Hepatic stellate cell (primary cell): ENCODE measurements at places on chromosomes 6 and 20.
A peak's percentile ranks its signal among the peaks of the same experiment; 100 is the strongest.

- DNase-seq, result no peak
Observed at GRCh38 chr6:75084872-75085381, 120.9 kb downstream of the COL12A1 start.

DNA sequence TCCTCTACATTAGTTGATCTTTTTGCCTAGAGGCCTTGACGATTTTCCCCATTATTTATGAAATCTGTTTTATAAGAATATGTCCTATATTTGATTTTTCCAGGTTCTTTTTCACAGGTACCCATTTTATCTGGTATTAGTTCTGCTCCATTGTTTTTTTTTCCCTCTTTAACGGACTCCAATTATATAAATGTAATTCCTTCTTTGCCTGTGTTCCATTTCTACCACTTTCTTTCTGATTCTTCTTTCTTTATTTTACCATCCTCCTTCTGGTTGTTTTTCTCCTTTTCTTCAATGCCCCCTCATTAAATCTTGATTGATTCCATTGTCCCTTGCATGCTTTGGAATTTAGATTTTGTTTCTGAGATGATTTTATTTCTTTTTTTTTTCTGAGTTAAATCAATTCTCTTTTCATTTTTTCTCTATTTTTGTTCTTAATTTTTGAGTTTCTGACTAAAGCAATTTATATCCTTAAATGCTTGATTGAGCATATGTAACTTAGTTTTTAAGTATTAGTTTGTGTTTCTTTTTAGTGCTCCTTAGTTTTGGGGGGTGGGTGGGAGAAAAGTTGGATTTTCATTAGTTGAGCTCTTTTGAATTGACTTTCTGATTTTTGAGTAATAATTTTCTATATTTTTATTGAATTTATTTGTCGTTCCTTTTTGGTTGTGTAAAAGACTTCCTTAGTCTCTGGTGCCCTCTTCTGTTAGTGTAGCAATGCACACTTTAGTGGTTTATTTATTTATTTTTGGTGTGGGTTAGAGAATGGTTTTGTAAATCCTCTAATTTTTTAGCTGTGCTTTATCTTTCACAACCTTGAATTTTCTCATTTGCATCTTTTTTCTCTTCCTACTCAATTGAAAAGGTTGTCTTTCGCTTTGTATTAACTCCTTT is 140.8 kb downstream of the FARS2 start:
- DNase-seq, result no peak

DNA sequence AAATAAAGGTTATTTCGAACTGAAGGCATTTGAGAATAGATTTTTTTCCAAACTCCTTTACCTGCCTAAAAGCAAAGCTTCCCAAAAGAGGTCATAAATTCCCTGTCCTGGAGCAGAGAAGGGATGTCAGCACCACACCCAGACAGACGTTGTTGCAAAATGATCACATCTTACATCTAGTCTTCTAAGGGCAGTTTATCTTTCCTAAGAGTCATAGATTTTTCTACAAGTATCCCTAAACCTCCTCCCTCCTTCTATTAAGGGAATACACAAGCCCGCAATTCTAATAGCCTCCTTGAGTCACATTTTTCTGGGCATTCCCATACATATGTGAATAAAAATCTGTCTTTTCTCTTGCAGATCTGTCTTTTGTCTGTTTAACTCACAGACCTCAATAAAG is 20.6 kb upstream of the AKAP12 start:
- no peak for DNase-seq

GRCh38 chr6:18099511-18099910 is 23.0 kb downstream of the NHLRC1 start:
- no peak for DNase-seq

- DNase-seq, result peak; percentile 76
Observed at GRCh38 chr20:63230800-63231268, 4.9 kb upstream of the BIRC7 start.

DNA sequence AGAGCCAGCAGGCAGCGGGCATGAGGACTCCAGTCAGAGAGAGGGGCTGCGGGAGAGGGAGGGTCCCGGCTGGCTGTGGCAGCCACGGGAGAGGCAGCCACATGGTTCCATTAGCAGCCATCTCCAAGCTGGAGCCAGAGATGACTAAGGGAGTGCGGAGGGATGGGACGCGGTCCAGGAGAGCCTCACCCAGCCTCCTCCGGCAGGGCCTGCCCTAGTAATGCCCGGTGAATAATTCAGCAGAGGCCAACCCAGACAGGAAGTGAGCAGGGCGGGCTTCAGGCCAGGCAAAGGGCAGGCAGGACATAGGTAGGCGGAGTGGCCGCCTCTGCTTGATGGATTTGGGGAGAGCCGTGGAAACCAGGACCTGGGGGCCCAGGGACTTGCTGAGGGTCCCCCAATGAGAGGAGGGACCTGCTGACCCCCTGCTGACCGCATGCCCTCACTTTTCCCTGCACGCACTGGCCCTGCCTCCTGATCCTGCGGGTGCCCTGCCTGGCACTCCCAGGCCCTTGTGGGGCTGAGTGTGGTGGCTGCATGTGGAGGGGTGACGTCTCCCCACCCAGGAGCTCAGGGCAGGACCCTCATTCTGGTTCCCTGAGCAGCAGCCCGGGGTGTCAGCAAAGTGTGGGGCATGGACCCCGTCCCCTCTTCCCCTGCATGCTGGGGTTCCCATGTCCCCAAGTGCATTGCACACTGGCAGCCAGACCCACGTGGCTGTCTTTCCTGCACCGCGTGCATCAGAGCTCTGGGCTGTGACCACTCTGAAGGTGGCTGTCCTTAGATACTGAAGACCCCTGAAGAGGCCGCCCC is 51.8 kb upstream of the SLCO4A1 start:
- peak; percentile 50 for DNase-seq

- no peak for DNase-seq
Observed at GRCh38 chr6:83117802-83118201, 50.3 kb downstream of the DOP1A start.

DNA sequence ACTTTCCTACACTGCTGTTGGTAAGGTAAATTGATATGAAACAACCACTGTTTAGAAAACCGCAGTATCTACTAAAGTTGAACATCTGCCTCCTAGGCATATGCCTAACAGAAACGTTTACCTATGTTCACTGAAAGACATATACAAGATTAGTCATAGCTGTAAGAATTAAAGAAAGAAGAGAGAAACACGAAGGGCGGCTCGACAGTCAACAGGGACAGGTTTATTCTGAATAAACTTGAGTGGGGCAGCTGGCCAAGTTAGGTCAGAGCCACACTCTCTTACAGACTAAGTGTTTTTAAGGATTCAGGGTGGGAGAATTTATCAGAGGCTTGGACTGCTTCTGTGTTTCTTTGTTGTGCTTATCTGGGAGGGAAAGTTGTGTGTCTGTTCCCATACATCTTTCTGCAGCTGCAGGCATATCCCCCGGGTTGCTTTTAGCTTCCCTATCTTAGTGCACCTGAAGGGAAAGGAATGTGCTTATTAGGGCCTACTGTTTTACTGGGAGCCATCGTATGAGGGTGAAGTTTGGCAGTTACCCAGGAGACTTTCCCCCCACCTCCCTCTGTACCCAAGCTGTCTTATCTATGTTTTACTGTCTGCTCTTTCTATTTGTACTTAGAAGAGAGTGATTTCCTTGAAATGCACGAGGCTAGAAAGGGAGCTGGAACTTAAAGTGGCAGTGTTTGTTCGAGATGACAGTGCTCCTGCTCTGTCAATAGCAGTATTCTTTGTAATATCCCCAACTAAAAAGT is 20.4 kb downstream of the PROCR start:
- no peak for DNase-seq

GRCh38 chr20:7656687-7657467 is 283.4 kb downstream of the HAO1 start:
- DNase-seq, result no peak

DNA sequence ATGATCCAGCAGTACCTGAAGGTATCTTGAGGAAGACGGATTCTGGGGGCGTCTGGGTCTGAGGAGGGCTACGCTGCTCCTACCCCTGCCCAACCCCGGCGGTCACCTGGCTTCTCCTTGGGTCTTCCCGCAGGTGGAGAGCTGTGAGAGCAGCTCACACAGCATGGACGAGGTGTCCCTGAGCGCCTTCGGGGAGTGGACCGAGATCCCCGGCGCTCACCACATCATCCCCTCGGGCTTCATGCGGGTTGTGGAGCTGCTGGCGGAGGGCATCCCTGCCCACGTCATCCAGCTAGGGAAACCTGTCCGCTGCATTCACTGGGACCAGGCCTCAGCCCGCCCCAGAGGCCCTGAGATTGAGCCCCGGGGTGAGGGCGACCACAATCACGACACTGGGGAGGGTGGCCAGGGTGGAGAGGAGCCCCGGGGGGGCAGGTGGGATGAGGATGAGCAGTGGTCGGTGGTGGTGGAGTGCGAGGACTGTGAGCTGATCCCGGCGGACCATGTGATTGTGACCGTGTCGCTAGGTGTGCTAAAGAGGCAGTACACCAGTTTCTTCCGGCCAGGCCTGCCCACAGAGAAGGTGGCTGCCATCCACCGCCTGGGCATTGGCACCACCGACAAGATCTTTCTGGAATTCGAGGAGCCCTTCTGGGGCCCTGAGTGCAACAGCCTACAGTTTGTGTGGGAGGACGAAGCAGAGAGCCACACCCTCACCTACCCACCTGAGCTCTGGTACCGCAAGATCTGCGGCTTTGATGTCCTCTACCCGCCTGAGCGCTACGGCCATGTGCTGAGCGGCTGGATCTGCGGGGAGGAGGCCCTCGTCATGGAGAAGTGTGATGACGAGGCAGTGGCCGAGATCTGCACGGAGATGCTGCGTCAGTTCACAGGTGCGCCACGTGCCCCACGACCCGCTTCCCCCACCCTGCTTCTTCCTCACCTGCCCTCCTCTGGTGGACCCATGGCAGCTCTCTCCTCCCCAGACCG is 166.9 kb upstream of the RNF24 start:
- no peak for DNase-seq

DNA sequence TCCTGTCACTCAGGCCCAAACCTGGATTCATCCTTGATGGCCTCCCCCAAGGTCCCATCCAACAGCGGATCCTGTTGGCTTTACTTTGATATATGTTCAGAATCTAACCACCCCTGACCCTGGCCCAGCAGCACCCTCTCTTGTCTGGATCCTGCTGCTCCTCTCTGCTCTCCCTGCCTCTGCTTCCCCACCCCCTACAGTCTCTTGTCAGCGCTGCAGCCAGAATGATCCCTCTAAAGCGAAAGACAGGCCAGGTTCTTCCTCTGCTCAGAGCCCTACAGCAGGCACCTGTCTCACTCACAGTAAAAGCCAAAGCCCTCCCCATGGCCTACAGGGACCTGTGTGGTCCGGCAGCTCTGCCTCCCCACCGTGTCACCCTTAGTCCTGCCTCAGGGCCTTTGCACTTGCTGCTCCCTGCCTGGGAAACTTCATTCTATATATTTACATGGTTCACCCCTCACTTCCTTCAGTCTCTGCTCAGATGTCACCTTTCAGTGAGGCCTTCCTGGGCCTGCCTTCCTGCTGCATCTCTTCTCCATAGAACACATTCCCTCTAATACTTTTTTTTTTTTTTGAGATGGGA is 37.4 kb upstream of the KCNB1 start:
- DNase-seq, result no peak

DNA sequence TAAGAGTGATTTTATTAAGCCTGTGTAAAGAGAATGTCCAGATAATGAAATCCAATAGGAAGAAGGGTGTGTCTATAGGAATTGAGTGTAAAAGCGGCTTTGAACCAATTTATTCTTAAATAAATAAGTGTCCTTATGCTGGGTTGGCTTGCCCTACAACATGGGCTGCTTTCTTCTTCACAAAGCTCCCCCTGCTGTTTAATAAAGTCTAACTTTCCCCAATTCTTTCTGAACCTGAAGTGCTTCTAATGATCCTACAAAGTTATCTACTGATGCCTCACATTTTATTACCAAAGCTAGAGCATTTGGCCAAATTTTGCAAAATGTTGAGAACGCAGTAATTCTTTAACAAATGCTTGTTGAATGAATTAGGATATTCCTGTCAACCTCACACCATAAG is 36.3 kb upstream of the SIRT5 start:
- peak; percentile 63 for DNase-seq

DNA sequence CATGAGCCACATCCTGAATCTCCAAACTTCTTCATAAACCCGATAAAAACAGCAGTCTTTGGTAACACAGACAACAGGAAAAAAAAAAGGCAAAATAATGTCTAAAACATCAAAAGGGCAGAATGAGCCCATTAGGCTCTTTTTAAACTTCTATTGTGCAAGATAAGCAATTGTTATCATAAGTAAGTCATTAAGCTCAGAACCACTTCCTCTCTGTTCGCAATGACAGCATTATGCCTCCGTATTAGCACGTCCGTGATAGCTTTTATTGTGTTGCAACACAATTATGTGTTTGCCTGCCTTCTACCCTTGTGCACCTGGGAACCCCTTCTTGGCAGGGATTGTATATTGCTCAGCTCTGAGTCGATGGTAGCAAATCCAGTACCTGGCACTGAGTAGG is 147.1 kb downstream of the LRFN2 start:
- no peak for DNase-seq

- no peak for DNase-seq
Observed at GRCh38 chr6:95519228-95520037, 57.9 kb upstream of the MANEA start.

GRCh38 chr20:41524980-41525613 is 93.1 kb downstream of the CHD6 start:
- DNase-seq, result no peak

GRCh38 chr6:135703621-135704020 is 147.9 kb upstream of the PDE7B start:
- DNase-seq, result no peak

- peak; percentile 64 for DNase-seq
Observed at GRCh38 chr6:108622641-108623298, 62.1 kb downstream of the FOXO3 start.

DNA sequence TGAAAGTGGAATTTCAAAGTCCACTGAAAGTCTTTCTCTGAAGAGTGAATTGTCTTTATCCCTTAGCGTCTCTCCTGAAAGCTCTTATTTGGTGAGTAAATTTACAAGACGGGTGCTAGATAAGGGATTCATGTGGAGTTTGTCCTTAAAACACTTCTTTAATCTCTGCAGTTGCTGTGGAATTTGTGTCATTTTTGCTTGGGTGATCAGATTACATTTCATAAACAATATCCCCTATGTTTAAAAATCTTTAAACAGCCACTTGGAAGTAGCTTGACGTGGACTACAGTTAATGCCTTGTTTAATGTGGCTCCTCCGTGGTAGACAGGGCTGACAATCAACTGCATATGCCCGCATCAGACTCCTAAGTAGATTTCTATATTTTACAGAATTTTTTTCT is 175.4 kb upstream of the ZNF217 start:
- DNase-seq, result no peak

GRCh38 chr6:76612954-76613353 is 540.5 kb upstream of the IMPG1 start:
- no peak for DNase-seq

DNA sequence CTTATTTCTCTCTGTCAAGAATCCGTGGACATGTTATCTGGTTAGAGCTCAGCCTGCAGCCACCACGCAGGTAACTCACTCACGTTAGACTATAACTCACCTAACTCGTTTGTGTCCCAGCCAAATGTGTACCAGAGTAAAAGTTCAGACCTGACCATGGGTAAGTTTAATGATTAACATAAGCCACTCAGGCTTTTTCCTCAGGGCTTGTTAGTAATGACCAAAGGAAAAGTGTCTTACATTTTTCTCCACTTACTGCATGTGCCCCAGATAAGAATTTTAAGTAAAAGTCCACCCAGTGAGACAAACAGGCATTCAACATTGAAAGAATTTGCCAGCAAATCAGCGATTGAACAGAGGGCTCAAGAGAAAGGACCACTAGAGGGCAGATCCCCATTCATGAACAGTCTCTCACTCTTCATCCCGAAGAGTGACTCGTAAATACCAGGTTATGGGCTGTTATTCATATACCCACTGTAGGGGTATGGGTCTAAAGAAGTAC is at the start of gene PKHD1:
Gene PKHD1, minus strand, starts transcription at position 116 of the 502 bp plus-strand sequence. CDS start 2,680 bp downstream, outside the sequence.
- peak; percentile 5 for DNase-seq
